Cardiac fibroblast (primary cell): ENCODE measurements at places on chromosomes 2 and 18.

DNA sequence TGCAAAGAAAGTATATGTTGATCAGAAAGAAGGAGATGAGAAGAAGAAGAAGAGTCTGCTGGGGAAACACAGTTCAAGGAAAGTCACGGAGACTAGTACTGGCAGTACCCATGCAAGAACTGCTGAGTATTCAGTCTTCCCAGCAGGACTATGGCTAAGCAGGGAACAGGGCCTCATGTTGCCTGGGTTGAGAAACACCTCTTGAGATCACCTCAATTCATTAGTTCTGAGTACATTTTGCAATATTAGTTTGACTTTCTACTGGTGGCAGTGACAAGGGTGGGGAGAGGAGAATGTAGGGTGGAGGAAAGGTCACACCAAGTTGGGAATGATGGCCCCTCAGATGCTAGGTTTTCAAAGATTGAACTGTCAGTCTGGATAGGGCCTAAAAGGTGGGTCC, 50.5 kb downstream of the MRPL33 start:
- no peak for DNase-seq

- DNase-seq: no peak
These were observed 182.1 kb downstream of the CYP26B1 start for GRCh38 chr2:71965530-71965929.

- no peak for DNase-seq
These were observed 6.3 kb downstream of the LOXHD1 start for GRCh38 chr18:46650681-46651080.

DNA sequence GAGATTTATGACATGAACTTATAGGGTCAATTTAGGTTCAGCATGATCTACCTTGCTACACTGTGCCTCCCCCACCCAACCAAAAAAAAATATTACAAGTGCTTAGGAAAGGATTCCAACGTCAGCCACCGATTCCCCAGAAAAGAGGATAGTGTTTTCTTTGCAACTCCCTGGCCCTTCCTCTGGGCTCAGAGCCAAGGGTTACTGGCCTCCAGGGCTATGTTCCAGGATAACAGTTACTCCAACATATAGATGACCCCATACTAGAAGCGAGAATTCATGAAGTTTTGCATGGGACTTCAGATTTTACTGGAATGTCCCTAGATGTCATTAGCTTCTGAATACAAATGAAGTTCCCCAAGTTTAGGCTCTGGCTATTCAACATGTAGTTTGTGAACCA, 172.1 kb downstream of the UPP2 start:
- no peak for DNase-seq

- DNase-seq: no peak
These were observed 213.0 kb upstream of the SETBP1 start for GRCh38 chr18:44467718-44468117.

DNA sequence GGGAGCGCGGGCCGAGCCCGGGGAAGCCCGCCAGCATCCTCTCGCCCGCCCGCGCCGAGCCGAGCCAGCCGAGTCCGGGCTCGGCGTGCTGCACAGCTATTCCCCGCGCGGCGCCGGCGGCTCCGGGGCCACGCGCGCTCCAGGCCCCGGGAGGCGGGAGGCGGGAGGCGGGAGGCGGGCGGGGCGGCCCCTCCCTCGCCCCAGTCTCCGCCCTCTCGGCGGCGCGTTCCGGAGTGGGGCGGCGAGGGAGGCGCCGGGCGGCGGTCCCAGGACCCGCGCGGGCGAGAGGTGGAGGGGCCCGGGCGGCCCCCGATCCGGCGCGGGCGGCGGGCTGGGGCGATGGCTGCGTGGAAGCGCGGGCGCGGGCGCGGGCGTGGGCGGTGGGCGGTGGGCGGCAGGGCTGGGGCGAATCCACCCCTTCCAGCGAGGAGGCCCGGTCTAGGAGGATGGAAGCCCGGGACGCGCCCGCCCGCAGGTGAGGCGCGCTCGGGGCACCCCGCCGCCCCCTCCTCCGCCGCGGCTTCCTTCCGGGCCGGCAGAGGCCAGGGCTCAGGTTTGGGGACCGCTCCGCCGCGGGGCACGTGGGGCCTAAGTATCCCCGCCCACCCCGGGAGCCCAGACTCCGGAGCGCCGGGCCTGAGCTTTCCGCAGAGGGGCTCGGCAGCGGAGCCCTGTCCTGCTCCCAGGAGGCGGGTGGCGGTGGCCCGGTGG, at the start of gene ADCY3:
Gene ADCY3 (minus strand): TSS at position 140 of the 711 bp plus-strand sequence. CDS start 1,250 bp downstream, outside the sequence.
- peak; percentile 62 for DNase-seq

DNA sequence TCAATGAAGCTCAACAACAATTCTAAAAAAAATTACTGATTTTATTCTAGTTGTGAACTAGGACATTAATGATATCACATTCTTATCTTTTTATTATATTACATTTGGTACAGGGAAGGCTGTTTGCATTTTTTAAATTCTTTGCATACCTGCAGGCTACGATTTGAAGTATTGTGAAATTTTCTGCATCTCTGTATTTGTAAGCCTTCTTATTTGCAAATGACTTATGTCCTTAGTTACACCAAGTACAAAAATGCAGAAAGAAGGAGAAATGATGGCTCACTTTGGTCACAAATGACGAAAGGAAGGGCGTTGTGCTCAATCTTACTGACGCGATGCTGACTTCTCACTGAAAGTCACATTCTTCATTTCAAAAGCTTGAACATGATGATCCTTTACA, 227.5 kb upstream of the SOX11 start:
- no peak for DNase-seq

GRCh38 chr18:9898792-9899549, 13.2 kb downstream of the TXNDC2 start:
- DNase-seq: no peak

DNA sequence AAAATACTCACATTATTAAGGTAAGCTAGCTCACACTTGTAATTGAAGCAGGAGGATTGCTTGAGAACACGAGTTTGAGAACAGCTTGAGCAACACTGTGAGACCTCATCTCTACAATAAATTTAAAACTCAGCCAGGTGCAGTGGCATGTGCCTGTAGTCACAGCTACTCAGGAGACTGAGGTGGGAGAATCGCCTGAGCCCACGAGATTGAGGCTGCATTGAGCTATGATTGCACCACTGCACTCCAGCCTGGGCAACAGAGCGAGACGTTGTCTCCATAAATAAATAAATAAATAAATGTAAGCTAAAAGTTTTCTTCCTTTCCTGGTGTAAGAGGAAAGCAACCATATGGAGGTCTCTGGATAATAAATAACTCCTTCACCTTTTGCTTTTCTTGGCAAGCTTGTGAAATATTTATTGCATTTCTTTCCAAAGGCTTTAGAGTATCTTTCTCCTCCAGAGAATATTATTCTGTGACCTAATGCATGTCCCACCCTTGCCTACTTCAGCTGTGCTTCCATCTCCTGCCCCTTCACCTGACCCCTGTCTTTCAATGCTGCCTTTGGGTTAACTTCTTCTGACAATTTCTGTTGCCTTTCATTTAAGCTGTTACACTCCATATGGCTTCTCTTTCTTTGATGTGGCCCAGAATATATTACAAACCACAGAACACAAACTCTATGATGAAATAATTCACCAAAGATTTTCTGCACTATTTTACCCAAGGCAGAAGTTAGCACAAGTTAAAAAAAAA, 280.7 kb upstream of the RND3 start:
- DNase-seq: no peak

DNA sequence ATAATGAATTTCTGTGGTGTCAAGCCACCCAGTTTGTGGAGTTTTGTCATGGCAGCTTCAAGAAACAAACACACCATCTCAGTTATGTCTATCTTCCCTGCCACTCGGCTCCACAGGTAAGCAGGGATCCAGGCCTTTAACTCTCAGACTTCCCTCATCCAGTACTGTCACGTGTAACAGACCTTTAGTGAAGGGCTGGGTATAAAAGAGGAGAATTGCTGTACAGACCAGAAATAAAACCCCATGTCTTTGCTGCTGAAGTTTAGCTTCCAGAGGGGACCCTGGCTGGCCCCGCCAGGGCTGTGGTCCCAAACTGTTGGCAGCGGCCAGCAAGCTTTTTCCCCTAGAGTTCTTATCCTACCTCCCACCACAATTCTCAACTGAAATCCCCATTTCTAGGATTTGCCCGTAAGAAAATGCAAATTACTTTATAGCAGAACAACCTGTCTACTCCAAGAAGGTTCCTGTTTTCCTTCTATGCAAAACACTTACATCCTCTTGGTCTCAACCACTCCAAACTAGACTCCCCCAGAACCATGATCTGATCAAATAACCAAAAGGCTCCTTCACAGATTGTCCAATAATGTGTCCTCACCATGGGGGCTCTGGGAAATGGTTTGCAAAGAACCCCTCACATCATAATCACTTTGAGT, 438.0 kb upstream of the ID2 start:
- no peak for DNase-seq

GRCh38 chr2:233597522-233597921, 19.9 kb upstream of the UGT1A8 start:
- no peak for DNase-seq
